ENCODE measurements at places on chromosomes 2 and 18.

DNA sequence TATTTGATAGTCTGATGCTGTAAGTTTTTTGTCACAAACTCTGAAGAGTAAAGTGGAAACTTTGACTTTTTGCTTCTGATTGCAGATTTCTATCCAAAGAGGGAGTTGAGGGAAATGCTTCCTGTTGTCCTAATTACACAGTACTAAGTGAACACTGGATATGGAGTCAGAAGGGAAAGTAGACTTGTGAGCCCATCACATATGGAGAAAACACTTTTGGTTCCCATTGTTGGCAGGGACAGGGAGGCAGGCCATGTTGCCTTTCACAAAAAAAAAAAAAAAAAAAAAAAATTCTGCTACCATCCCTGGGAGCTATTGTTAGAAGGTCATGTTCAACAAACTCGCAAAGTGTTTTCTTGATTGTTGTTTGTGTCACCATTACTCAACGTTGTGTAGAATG, 144.3 kb downstream of the RPIA start:
- no peak for DNase-seq

GRCh38 chr2:199770716-199771115, 80.3 kb downstream of the FTCDNL1 start:
- DNase-seq = no peak

- no peak for DNase-seq
These were observed 99.8 kb upstream of the VWC2L start for GRCh38 chr2:214311031-214311533.

DNA sequence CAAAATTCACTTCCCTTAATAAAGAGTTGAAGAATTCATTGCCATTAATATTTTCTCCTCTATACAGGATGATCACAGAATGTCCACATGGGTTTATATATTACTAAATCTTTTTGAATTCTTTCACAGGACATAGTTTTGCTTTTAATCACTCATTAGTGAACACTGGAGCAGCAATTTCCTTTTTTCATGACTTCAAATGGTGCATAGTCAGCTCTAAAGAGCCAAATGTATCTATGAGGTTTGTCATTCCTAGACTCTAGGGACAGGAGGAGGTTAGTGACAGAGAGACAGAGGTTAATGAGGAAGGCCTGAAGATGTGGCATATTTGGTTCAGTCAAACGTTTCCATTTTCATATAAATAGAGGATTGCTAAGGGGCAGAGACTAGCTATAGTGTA, 111.8 kb downstream of the FSHR start:
- DNase-seq = no peak

DNA sequence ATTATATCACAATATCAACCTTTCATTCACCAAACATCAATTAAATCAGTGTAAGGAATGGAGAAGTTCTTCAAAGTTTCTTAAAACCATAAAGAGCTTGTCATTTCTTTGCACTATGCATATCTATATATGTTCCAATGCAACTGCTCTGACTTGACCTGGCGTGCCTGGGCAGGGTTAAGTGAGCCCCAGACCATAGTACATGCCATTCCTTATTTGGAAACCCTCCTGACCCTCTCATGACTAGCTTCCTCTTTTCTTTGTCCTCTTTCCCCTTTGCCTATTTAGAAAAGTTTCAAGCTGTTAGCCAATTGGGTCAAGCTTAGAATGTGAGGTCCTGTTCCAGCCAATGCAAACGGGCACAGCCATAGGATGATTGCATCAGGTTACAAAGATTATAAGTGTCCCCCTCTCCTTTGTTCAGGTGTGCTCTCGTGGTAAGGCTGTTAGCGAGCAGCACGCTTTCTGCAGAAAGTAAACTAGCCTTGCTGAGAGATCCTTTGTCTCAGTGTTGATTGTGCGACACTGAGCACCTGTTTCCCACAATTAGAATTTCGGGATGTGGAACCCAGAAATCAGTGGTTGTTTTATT, 78.2 kb upstream of the UXS1 start:
- no peak for DNase-seq

GRCh38 chr2:224922142-224922727, 120.0 kb downstream of the DOCK10 start:
- DNase-seq = no peak

GRCh38 chr2:12827721-12828120, 111.0 kb downstream of the TRIB2 start:
- DNase-seq = no peak

DNA sequence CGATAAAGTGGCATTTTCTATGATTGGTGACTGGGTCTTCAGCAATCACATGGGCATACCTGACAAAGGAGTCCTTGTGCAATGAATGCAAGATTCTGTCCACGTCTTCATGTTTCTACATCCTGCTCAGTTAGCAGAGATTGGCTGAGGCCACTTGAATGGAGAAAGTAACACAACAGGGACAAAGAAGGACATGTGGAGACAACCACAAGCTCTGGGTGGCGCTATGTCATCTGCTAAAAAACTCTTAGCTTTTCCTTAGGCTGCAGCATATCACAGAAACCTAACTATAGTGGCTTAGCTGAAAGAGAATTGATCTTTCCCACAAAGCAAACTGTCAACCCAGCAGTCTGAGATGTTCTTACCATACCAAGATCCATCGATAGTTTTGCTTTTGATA, 1109.7 kb downstream of the SOCS6 start:
- no peak for DNase-seq

DNA sequence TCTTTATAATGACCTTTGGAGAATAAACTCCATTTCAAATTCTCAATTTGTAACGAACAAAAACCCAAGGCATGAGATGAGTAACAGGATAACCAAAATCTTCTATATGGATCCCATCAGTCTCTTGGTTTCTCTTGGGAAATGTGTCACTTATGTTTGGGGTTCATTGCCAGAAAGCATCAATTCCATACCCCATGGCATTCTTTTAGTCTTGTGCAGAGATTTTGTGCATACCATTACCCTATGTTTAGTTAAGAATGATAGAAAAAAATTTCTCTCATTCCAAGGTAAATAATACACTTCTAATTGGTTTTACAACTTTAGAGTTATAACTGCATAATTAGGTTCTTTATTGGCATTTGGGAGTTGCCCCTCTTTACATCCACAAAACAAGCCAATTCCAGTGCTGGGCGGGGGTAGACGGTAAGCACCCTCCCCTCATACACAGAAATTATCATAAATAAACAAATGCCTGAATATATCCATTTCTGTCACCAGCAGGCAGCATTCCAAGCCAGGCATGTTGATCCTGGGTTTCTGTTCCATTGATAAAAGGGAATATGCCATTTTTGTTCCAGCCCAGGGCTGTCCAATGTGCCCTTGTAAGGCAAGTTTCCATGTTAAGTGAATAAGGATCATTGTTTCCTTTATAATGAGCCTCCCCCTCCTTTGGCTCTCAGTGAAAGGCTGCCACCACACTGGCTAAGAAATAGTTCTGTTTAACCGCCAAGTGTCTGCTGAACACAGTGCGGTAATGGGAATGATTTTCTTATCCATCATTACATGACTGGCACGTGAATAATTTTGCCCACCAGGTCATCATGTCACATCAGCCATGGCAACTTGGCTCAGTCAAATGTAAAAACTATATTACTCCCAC, 680.1 kb upstream of the ZEB2 start:
- no peak for DNase-seq

- DNase-seq = no peak
These were observed 88.9 kb upstream of the CYP1B1 start for GRCh38 chr2:38164881-38165280.

DNA sequence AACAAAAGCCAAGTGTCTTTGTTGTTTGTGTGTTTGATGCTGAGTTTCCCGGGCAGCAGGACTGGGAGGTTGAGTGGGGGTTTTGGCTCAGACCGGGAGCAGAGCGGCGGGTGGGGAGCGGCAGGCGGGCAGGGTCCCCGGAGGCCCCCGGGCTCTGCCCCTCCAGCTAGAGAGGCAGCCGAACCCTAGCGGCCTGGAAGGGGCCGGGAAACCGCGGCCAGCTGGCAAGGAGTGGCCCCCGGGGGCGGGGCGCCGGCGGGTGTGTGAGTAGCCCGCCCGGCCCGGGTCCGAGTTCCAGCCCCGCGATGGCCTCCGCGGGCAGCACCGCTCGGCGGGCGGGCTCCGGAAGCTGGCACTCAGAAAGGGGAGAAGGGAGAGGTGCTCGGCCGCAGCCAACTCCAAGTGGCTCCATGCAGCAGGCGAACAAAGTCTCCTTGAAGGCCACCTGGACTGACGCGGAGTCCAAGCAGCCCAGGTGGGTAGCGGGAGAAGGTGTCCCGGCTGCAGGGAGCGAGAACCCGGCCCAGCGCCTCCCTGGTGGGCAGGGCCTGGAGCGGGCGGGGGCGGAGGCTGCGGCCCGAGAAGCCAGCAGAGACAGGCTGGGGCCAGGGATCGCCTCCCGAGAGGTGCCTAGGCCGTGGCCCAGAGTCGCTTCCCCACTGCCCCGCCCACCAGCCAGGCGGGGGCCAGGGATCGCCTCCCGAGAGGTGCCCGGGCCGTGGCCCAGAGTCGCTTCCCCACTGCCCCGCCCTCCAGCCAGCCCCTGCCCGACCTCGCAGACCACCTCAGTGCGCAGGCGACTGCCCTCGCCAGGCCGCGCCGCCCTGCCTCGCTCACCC, at the start of gene ANKRD53:
Gene ANKRD53, plus strand, starts transcription at position 290 of the 839 bp plus-strand sequence. Its CDS starts 16 bp downstream, at position 306.
- DNase-seq = no peak

GRCh38 chr18:79479761-79480161, 84.0 kb downstream of the NFATC1 start:
- DNase-seq = no peak

DNA sequence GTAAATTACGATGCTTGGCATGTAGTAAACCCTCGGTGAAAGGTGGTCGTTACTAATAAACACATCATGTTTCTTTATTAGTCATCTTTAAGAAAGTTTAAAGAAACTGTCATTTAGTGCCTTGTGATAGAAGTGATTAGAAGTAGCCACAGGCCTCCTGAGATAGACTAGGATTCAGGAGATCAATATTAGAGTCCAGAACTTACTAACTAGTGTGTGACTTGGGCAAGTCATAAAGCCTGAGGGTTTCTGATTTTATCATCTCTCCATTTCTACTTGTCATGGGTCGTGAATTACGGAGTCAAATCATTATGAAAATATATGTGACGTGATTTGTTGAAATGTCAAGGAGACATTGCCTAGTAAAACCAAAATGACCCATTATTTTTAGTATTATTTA, 6.7 kb downstream of the RPE start:
- DNase-seq = no peak
